ENCODE measurements at places on chromosomes 6 and 20.

GRCh38 chr6:49038294-49038822 lies 424.7 kb downstream of the MMUT start:
- DNase-seq = no peak

- DNase-seq = no peak
These were observed 454.3 kb upstream of the JARID2 start for GRCh38 chr6:14791526-14791925.

- DNase-seq = no peak
These were observed 22.1 kb downstream of the STK35 start for GRCh38 chr20:2123720-2124119.

GRCh38 chr20:32483351-32484224 lies 101.5 kb downstream of the NOL4L start:
- peak; percentile 47 for DNase-seq

DNA sequence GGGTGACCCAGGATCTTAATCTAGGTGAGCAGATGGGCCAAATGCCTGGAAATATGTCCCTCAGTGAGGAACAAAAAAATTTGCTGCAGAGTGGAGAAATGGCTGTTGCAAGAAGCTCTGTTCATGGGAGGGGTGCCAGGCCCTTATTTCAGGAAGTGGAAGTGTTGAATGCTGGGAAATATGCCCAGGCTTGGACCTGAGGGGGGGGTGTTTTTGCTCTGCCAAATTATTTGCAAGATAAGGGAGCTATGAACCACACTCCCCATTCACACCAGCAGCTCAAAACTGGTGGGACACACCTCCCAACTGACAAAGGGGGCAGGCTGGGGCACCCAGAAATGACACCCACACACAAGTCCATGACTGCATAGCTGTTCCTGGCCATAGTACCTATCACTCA lies 8.7 kb downstream of the CST4 start:
- DNase-seq = no peak

DNA sequence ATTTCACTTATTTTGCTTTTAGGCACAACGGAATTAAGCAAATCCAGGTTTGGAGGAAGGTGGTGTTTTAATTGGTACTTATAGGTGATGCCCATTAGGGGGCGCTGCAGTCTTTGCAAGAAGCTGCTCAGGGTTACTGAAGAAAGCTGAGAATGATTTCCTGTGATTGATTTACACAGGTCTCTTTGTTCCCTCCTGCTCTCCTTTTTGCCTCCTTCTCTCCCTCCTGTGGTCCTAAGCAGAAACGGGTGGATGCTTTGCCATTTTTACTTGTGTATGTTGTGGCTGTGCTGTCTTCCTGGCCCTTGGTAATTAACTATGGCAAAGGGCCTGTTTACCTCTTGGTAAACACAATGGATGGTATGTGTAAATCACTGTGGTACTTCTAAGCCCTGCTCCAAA lies 97.8 kb downstream of the ANKS1A start:
- DNase-seq = peak; percentile 58

DNA sequence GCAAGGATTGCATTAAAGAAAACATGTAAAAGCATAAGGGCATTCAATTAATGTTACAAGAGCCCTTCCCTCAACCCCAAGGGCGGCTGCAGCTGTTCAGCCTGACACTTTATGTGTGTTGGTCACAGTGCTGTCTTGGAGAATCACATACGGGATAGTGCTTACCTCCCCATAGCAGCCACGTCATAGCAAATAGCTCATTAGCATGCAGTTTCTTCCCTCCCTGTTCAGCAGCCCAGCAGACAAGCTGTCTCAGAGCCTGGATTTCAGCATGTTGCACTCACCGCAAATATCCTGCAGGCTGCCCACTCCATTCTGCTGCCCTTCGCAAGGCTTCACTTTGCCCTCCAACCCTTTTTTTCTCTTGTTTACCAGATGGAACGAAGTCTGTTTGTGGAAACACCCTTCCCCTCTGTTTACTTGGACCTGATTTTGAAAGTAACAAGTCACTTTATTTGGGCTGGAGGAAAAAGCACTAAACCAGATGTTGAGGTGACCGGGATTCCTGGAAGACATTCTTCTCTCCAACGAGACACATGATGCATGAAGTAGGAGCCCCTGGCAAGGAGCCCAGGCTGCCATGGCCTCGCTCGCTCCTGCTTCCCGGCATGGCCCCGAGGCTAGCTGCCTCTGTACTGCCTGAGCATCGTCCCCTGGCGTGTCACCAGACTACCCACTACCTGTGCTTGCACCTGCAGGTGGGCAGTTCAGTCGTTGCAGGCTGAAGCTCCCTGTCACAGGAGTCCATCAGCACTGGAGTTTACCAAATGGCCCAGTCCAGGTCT lies 151.6 kb upstream of the GMDS start:
- DNase-seq = no peak

Measured in stimulated activated CD4-positive, alpha-beta T cell treated with anti-CD3 and anti-CD28 coated beads, Interleukin-2, amount 100 ng/mL, for 48 hours (primary cell).